ENCODE measurements at places on chromosomes 5 and 9.

DNA sequence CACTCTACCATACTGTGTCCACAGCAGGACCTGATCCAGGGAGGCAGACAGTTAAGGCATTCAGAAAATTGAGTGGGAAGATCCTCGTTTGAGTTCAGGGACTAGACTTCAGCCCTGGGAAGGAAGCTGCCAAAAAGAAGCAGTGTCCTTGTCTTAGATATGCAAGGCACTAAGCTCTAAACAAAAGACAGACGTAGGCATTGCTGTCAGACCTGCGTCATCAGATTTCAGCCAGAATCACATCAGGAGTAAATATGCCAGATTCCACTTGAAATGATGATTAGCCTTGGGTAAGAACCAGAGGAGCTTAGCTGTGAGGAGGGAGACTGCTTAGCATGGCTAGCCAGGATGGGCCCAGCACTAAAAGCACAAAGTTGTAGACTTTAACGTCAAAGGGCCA, 56.7 kb downstream of the MAMDC2 start:
- H3K36me3 ChIP-seq = no peaks in the 10 kb centered on the region
- no peak overlapping the region for H3K27ac ChIP-seq
- DNase-seq = no peak
- no peak overlapping the region for H3K4me3 ChIP-seq

DNA sequence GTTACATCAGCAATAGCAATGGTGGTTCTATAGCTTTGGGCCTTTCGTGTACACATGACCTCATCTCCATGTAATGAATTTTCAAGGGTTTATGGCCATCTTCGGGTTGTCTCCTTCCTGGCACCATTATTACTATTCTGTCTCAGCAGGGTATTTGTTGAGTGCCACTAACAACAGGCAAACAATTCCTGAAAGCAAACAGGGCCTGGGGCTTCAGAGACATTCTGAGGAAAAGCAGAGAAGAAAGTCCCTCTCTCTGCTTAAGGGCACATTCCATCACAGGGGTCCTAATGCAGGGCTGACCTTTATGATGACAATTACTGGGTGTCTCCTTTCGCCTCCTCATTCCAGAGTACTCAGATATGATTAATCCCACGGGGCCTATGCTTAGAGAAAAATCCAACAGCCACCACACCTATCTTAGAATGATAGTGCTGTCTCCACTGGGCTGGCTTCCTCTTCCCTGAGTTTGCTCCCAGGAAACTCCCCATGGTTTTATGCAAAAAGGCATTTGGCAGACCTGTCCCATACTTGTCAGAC, 540.2 kb upstream of the ZNF462 start:
- H3K27me3 ChIP-seq = no peaks in the 10 kb centered on the region
- no peak for DNase-seq
- no peaks in the 10 kb centered on the region for H3K36me3 ChIP-seq
- no peak overlapping the region for H3K4me3 ChIP-seq

- H3K27me3 ChIP-seq = no peaks in the 10 kb centered on the region
- no peak overlapping the region for H3K4me3 ChIP-seq
- H3K36me3 ChIP-seq = no peaks in the 10 kb centered on the region
- H3K4me1 ChIP-seq = no peaks in the 10 kb centered on the region
- no peak overlapping the region for H3K27ac ChIP-seq
These were observed 17.4 kb upstream of the C9orf72 start for GRCh38 chr9:27590651-27591050.

GRCh38 chr5:107501965-107502675, 168.6 kb downstream of the EFNA5 start:
- no peak overlapping the region for H3K4me3 ChIP-seq
- H3K4me1 ChIP-seq = peaks cover 7% of the 10 kb centered on the region
- peaks cover 9% of the 10 kb centered on the region for H3K36me3 ChIP-seq
- no peak overlapping the region for H3K27ac ChIP-seq

- H3K36me3 ChIP-seq = no peaks in the 10 kb centered on the region
- H3K4me1 ChIP-seq = no peaks in the 10 kb centered on the region
- no peak overlapping the region for H3K27ac ChIP-seq
- peaks cover 7% of the 10 kb centered on the region for H3K27me3 ChIP-seq
- H3K4me3 ChIP-seq = no peak overlapping the region
These were observed 389.0 kb downstream of the TAF11L14 start for GRCh38 chr5:18023275-18023674.

DNA sequence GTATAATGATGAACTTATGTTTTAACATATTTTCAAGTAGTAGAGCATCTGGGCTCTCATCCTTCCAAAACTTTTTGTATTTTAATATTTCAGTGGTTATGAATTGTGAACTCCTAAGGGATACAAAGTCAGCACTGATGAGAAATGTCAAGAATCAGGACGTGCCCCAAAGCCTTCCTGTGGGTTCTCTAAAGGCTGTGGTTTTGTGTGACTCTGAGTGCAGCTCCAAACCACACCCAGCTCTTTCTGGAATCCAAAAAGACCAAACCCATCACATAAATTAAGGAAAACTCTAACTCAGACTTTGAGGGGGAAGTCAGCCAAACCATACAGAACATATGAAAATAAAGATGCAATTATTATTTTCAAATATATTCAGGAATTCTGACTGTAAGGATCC, 40.8 kb upstream of the SMU1 start:
- DNase-seq = no peak
- no peak overlapping the region for H3K27ac ChIP-seq
- H3K4me3 ChIP-seq = no peak overlapping the region
- peaks cover 54% of the 10 kb centered on the region for H3K36me3 ChIP-seq
- no peaks in the 10 kb centered on the region for H3K27me3 ChIP-seq

DNA sequence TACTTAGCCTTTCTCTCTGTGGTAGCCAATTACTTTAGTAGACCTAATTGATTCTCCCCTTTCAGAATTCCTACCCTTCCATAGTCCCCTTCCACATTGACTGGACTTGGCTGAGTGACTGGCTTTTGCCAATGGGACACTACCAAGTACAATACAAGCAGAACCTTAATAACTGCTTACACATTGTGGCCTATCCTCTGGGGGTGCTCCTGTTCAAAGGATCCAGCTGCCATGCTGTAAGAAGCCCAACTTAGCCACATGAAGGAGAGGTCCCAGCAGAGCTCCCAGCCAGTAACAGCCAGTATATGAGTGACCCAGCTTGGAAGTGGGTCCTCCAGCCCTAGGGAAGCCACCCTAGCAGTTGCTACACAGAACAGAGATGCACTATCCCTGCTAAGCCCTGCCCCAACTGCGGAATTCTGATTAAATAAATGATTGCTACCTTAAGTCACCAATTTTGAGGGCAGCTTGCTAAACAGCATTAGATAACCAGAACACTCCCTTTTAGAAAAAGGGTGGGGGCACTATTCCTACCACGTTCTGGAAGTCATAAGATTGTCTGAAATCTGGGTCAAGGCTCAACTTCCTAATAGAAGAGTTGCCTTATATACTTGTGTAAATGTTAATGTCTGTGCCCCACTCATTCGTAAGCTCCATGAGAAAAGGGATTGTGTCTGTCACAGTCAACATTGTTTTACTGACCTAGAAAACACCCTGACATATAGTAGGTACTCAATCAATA, 11.1 kb upstream of the APTX start:
- DNase-seq = no peak
- H3K27ac ChIP-seq = no peak overlapping the region
- H3K4me3 ChIP-seq = no peak overlapping the region
- no peaks in the 10 kb centered on the region for H3K4me1 ChIP-seq
- H3K27me3 ChIP-seq = peaks cover 9% of the 10 kb centered on the region

GRCh38 chr5:74762599-74762998, 4.3 kb downstream of the GFM2 start:
- no peaks in the 10 kb centered on the region for H3K27me3 ChIP-seq
- peak overlapping the region; percentile 32 for H3K4me3 ChIP-seq
- H3K4me1 ChIP-seq = peaks cover 14% of the 10 kb centered on the region
- H3K36me3 ChIP-seq = peaks cover 39% of the 10 kb centered on the region

DNA sequence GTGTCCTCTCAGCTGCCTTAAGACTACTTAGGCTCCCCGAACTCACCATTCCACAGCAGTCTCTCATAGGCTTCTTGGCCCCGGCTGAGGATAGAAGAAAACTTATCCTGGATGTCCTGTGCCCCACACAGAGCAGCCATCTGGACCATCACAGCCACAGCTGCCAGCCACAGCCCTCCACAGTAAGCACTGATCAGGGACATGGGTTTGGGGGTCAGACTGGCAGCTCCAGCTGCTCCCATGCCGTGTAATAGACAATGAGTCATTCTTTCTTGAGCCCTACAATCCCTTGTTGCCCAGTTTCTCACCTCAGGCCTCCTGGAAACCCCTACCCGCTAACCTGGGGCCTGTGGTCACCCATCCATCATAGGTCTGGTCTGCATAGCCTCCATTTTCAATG, 5.7 kb downstream of the CREB3 start:
- DNase-seq = no peak
- no peak overlapping the region for H3K27ac ChIP-seq
- no peak overlapping the region for H3K4me3 ChIP-seq
- H3K4me1 ChIP-seq = peaks cover 3% of the 10 kb centered on the region
